ENCODE measurements at places on chromosomes 5 and 9.

GRCh38 chr5:93055971-93056370 lies 525.0 kb downstream of the NR2F1-AS1 start:
- DNase-seq, result no peak
- no peak overlapping the region for H3K4me3 ChIP-seq
- no peaks in the 10 kb centered on the region for H3K27me3 ChIP-seq
- no peaks in the 10 kb centered on the region for H3K4me1 ChIP-seq
- H3K27ac ChIP-seq, result no peak overlapping the region

GRCh38 chr5:86360801-86361200 lies 256.9 kb upstream of the COX7C start:
- no peak for DNase-seq
- H3K27me3 ChIP-seq, result peaks cover 9% of the 10 kb centered on the region
- H3K4me1 ChIP-seq, result no peaks in the 10 kb centered on the region
- no peaks in the 10 kb centered on the region for H3K36me3 ChIP-seq
- H3K27ac ChIP-seq, result no peak overlapping the region

GRCh38 chr9:128927731-128928411 lies 7.1 kb downstream of the PHYHD1 start:
- DNase-seq, result peak; percentile 50
- H3K4me1 ChIP-seq, result peaks cover 10% of the 10 kb centered on the region
- no peak overlapping the region for H3K27ac ChIP-seq

DNA sequence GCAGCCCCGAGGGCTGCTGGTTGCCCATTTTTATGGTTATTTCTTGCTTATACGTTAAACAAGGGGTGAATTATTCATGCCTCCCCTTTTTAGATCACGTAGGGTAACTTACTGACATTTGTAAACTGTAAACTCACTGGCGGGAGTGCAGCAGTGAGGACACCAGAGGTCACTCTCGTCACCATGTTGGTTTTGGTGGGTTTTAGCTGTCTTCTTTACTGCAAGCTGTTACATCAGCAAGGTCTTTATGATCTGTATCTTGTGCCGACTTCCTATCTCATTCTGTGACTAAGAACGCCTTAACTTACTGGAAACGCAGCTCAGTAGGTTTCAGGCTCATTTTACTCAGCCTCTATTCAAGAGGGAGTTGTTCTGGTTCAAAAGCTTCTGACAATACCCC lies 155.0 kb upstream of the PRDM9 start:
- H3K36me3 ChIP-seq, result no peaks in the 10 kb centered on the region
- DNase-seq, result no peak
- H3K27ac ChIP-seq, result no peak overlapping the region
- no peaks in the 10 kb centered on the region for H3K27me3 ChIP-seq
- H3K4me1 ChIP-seq, result no peaks in the 10 kb centered on the region

DNA sequence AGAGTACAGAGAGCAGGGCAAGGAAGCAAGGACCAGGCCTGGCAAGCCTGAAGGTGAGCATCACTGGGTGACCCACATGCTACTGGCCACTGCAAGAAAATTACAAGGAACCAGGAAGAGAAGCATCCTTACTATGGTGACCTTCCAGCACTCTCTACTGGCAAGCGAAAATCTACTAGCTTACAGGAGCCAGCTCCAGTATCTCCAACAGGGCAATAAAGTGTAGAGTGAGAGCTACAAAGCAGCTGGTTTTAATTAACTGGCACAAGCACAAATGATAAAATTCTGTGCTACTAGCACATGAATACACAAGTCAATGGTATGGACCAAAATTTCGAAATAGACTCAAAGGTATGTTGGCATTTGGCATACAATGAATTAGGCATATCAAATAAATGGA lies 113.3 kb upstream of the CAST start:
- no peak overlapping the region for H3K27ac ChIP-seq
- H3K27me3 ChIP-seq, result peaks cover 3% of the 10 kb centered on the region
- no peak overlapping the region for H3K4me3 ChIP-seq
- H3K36me3 ChIP-seq, result no peaks in the 10 kb centered on the region
- no peak for DNase-seq

GRCh38 chr9:75540185-75540584 lies 350.3 kb upstream of the PCSK5 start:
- H3K27ac ChIP-seq, result no peak overlapping the region
- H3K36me3 ChIP-seq, result no peaks in the 10 kb centered on the region
- no peak overlapping the region for H3K4me3 ChIP-seq

All from naive thymus-derived CD8-positive, alpha-beta T cell (primary cell).